ENCODE measurements at places on chromosomes 2 and 18.

DNA sequence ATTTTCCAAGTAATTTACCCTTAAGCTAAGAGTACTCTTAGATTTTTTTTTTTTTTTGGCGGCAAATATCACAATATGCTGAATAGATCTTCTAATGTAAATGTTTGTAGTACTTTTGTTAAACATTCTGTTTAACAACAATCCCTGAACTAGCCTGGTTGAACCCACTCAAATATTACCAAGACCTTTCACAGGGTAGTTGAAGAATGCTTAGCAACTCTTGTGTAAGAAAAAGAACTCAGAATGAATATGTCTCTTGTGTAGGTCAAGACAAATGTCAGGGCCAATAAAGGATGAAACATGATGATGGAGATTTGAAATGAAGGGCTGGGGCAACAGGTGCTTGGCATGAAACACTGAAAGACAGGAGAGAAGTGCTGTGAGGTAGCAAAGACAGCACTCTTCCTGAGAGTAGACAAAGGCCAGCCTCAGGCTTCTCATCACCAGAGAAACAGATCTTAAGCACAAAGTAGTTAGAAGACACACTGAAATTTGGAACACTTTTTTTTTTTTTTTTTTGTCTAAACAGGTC is 597.3 kb downstream of the ERBB4 start:
- DNase-seq, result no peak

GRCh38 chr2:28086611-28087010 is 196.1 kb downstream of the BABAM2 start:
- DNase-seq, result no peak

DNA sequence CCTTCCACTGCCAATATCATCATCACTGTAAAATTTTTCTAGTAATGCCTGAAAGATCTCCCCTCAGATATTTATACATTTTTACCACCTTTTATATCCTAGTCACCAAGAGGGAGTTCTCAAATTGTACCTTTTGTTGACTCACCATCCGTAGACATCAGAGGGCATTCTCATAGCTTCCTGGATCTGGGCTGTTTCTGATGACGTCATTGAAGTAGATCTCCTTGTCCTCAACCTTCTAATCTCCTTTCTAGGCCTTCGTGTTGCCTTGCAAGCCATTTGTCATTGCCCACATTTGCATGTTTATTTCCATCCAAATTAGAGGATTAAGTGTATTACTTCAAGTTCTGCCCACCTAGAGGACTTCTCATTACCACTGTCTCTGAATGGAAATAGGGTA is 193.4 kb upstream of the NRXN1 start:
- no peak for DNase-seq

GRCh38 chr2:181675254-181675653 is 5.1 kb downstream of the NEUROD1 start:
- DNase-seq, result no peak

GRCh38 chr2:71500426-71501079 is 47.2 kb downstream of the DYSF start:
- no peak for DNase-seq

GRCh38 chr2:168220965-168221819 is 26.2 kb downstream of the STK39 start:
- no peak for DNase-seq

DNA sequence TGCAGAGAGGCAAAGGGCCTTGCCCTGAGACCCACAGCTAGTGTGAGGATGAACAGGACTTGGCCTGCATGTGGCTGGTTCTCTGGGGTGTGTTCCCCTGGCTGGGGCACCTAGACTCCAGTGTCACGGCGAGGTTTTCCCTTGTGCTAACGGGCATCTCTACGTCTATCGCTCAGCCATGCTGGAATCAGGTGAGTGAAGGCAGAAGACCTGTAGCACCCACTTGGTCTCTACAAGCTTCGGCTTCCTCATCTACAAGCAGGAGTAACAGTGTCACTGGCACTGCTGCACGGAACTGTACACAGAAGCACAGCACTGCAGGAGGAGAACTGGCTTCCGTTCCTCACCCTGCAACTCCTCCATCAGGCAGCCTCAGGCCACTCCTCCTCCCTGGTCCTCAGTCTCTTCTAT is 30.6 kb downstream of the HS1BP3 start:
- DNase-seq, result no peak
